ENCODE measurements at places on chromosomes 13 and 19. TPM values are rescaled to one million over a fixed set of nuclear protein-coding genes. Genes with fewer than 3 reads are reported as not detected.

DNA sequence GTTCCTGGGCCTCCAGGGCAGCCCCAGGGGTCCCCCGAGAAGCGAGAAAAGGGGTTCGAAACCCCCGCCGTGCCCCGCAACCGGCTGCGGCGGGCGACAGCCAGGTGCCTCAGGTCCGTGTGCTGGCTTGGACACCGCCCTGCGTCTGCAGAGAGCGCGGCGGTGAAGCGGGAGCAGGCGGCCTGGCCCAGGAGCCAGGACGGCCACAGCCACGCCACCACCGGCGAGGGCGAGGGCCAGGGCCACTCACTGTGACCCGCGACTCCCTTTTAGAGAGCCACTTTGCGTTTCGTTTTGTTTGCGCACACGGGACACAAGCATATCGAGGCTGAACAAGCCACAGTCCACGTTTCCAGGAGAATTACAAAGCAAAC is 110.4 kb downstream of the CRYL1 start:
- no peak for ATAC-seq

The KL gene
- not detected for total RNA-seq

The CYP4F22 gene
- total RNA-seq, result 0.73 TPM

DNA sequence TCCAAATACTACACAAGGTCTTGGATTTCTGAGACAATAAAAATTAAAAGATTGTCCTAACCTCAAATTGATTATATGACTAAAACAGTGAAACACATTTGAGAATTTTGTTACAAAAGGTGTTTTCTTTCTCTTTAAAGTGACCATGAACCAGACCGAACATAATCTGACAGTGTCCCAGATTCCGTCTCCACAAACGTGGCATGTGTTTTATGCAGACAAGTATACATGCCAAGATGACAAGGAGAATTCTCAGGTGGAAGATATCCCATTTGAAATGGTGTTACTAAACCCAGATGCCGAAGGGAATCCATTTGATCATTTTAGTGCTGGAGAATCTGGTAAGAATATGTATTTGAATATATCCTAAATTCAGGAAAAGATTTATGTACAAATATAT is 10.4 kb downstream of the GPR180 start:
- no peak for ATAC-seq

The OVOL3 gene
- not detected for total RNA-seq

The SIGLECL1 gene
- total RNA-seq, result not detected

DNA sequence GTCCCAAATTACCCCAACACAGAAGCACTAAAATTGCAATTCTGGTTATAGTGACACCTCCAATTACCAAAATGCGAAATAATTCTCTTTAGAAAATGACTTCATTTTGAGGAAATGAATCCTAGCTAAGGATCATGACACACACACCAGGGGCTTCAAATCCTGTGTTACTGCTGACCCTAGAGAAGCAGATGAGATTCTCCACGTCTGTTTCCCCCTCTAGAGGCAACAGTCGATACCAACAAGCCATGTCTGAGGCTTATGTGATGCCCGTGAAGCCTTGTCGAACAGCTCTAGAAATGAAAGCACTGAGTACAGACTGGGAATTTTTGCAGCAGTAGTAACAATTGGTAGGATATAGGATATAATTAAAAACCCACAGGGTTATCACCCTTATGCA is 153.6 kb upstream of the TMTC4 start:
- no peak for ATAC-seq

- ATAC-seq, result no peak
These were observed 67.8 kb upstream of the CSNK1A1L start for GRCh38 chr13:37173214-37173613.

DNA sequence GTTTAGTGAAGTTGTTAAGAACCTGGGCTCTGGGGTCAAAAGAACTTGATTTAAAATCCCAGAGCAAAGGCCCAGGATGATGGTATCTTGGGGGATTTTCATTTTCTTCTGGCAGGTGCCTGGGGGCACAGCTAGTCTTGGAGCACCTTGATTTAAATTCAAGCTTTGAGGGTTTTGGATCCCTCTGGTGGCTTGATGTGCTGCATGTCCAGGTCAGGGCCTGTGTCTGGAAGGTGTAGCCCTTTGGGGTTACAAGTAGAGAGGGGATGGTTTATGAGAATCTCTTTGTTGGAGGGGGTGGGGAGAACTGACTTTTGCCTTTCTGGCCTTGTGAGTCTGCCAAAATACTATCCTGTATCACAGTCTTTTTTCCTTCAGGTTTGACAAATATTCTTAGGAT is 55.8 kb downstream of the AKAP11 start:
- no peak for ATAC-seq

The TMC4 gene
- total RNA-seq, result 1.1 TPM

GRCh38 chr13:64130600-64130999 is 2715.0 kb upstream of the PCDH20 start:
- ATAC-seq, result no peak

DNA sequence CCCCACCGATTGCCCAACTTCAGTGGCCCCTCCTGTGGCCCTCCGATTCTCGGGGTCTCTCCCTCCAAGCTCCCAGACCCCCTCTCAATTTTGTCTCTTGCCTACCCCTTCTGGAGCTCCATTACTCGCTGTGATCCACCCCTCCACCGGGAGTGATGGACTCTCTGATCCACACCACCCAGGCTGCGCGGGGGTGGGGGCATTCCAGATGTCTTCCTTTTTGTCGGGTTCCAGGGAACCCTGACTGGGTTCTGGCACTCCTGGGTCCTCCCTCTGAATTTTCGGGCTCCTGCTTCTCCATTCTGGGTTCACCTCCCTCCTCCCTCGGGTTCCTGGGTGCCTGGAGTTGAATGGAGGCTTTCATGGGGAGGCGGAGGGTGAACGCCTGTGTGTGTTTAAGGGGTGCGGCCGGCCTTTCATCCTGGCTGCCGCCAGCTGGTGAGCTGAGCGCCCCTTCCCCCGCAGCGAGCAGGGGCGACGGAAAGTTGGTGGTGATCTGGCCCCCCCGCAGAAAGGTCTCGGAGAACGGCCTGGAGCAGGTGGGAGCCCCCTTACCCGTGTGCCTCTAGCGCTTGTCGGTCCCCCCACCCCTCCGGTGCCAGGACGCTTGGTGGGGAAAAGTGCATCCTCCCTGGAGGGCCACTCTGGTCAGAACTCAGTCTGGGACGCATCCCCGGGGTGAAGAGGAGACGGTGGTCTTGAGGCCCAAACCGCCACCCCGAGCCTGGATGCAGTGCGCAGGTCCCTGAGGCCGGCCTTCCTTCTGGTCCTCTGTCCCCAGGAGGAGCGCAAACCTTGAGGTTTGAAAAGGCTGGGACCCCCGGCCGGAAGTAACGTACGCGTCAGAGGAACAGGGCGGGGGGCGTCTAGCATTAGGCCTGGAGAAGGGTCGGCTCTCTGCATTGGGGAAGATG is 1.6 kb downstream of the MISP3 start:
- peak; percentile 24 for ATAC-seq

GRCh38 chr19:35207391-35207871 is 21.1 kb downstream of the FAM187B start:
- ATAC-seq, result no peak

DNA sequence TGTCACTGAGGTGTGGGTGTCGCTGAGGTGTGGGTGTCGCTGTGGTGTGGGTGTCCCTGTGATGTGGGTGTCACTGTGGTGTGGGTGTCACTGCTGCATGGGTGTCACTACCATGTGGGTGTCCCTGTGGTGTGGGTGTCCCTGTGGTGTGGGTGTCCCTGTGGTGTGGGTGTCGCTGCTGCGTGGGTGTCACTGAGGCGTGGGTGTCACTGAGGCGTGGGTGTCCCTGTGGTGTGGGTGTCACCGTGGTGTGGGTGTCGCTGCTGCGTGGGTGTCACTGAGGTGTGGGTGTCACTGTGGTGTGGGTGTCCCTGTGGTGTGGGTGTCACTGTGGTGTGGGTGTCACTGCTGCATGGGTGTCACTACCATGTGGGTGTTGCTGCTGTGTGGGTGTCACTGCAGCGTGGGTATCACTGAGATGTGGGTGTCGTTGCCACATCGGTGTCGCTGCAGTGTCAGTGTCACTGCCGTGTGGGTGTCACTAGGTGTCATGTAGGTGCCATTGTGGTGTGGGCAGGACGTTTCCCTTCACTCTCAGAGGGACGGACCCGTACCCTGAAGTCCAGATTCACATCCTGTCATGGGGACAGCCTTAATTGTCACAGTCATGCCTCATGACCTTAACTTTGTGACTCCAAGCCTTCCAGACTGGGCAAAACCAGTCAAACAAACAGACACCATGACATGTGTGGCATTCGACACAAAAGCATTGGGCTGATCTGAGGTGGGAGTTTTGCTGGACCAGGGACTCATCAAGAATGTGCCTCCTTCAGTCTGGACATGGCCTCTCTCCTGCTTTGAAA is 12.7 kb upstream of the GAS6 start:
- ATAC-seq, result peak; percentile 31

DNA sequence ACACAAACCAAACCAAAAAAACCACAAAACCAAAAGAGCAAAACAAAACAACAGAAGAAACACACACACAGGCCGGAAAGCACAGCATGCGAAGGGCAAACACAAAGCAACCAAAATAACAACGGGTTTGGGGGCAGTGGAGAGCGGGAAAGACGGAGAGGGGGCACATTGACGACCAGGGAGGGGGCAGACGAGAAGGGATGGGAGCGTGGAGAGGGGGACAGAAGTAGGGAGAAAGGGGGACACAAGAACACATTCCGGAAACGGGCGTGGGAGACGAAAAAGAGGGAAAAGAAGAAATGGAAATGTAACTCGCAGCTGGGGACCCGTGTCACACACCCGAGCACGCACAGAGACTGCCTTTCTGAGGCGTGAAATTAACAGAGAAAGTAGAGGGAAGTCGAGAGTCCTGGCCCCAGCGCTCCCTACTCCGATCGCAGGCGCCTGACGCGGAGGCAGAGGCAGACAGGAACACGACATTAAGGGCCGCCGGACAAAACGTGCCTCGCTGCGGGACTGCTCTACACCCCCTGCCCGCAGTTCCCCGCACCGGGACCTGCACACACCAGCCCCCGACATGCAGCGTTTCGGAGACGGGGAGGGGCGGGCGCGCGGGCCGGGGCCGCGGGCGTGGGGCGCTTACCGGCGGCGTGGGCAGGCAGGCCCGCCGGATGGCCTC is 652 bp downstream of the POU4F1 start:
- peak; percentile 26 for ATAC-seq

- no peak for ATAC-seq
These were observed 18.1 kb downstream of the CEACAM5 start for GRCh38 chr19:41726493-41726892.

The GRK1 gene
- total RNA-seq, result 0.64 TPM

GRCh38 chr13:32087955-32088747 is 56.6 kb downstream of the FRY start:
- no peak for ATAC-seq

GRCh38 chr13:81927347-81927746 is 1586.4 kb upstream of the SPRY2 start:
- ATAC-seq, result no peak

DNA sequence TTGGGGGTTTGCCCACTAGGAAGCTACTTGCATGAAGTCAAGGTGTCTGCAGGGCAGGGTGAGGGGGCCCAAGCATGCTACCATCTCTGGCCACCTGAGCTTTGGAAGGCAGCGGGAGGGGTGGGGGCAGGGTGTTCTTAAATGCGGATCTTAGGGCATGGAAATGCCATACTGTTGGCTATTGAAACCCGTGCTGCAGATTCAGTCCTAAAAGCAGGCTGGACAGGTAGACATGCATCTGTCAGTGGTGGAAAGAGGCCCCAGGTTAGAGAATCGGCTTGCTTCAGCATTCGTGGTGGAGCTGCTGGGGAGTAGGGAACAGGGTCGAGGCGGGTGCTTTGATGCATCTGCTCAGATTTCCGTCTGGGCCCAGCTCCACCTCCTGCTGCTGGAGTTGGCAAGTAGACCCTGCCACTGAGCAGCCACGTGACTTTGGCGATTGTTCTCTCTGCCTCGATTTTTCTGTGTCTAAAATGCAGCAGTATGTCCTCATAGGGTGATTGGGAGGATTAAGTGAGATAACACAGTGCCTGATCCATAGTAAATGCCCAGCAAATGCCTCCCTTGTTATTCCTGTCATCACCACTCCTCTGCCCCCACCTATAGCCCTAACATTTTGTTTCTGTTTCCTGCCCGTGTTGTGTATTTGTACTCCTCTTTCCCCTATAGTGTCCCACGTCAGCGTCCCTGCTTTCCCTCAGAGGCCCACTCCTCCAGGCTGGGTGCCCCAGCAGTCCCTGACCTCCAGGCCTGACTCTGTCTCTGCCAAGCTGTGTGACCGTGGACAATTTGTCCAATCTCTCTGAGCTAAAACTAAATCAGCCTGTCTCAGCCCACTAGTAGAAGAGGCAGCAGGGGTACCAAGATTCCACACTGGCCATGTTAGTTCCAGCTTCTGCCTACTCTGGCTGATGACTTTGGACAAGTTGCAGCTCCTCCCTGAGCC is 5.8 kb downstream of the PPP1R37 start:
- ATAC-seq, result no peak

DNA sequence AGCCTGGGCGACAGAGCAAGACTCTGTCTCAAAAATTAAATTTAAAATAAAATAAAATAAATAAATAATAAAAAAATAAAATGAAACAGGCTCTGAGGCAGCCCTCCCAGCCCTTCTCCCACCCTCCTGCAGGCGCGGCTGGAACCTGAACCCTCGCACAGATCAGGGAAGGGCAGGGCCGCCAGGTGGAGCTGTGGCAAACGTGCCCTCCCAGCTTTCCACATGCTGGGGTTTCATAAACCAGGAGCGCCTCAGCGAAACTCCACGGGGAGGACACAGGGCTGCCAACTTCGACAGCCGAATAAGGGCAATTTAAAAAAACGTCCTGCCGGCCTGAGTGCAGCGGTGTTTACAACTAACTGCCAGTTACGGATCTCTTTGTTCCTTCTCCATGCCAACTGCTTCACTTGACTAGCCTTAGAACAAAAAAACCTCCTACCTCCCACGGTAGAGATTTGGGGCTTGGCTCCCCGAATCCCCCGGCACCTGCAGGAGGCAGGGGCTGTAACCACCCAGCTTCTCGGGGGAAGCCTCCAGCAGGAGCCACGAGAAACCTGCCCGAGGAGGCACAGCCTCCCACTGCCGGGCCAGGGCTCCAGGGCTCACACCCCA is 15.9 kb downstream of the ZNF787 start:
- ATAC-seq, result peak; percentile 60

The COQ8B gene
- 54.8 TPM for total RNA-seq

DNA sequence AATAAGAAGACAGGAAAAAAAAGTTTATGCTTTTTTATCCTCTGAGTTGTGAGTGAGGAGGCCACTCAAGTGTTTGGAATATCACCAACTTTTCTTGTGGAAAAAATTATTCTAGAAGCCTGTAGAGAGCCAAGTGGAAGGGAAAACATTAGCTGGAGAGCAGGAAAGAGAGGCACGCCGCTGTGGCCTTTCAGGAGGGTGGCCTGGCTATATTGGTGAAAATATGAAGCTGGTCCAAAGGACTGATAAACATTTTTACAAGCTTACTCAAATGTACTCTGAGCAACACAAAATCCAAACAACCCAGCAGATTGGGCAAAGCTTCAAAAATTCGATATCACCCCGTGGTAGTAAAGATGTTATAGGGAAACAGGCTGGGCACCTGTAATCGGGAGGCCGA is 2.3 kb upstream of the EIF3G start:
- no peak for ATAC-seq

GRCh38 chr19:42363614-42364346 is 26.3 kb downstream of the CNFN start:
- no peak for ATAC-seq

- no peak for ATAC-seq
These were observed 344.5 kb upstream of the TMTC4 start for GRCh38 chr13:101019126-101019525.

Measured in activated T-helper 17 cell treated with anti-CD3 and anti-CD28 coated beads, Interleukin-2, amount 50 U/mL, for 72 hours (primary cell).